Activated CD4-positive, alpha-beta T cell treated with anti-CD3 and anti-CD28 coated beads for 36 hours (primary cell): ENCODE measurements at places on chromosomes 11 and 22.

- no peak for DNase-seq
Observed at GRCh38 chr11:33479231-33479630, 221.4 kb downstream of the C11orf91 start.

GRCh38 chr11:130890039-130890745, 26.1 kb downstream of the SNX19 start:
- no peak for DNase-seq

- DNase-seq = no peak
Observed at GRCh38 chr11:47583844-47584243, 2.6 kb upstream of the FAM180B start.

- no peak for DNase-seq
Observed at GRCh38 chr11:70262951-70263350, 7.5 kb upstream of the PPFIA1 start.

GRCh38 chr22:31497148-31497938, 1.0 kb downstream of the SFI1 start:
- DNase-seq = no peak

DNA sequence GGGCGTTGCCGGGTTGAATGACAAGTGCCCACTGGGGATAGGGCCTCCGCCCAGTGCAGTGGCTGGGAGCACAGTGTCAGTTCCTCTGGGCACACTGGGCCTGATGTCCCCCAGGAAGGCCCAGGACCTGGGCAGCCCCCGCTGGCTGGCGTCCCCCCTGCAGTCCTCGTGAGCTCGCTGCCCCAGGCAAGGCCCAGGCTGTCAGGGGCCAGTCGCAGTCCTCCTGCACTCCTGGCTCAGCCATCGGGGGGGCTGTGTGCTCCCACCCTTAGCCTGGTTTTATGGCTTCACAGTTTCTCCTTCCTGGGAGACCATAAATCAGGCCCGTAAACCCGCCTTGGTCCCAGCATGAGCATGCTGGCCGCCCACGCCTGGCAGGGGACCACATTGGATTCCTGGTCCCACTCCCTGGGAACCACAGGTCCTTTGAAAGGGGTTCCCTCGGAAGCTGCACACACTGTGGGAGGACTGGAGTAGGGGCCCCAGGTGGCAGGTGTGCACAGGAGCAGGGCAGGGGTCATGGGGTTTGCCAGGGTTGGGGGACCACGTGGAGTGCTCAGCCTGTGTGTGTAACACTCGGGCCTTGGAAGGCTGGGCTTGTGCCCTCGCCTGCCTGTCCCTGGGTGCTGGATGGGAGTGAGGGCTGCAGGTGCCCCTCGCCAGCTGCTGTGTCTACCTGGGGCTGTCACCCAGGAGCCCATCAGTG, 113.6 kb downstream of the KCNQ1OT1 start:
- no peak for DNase-seq

DNA sequence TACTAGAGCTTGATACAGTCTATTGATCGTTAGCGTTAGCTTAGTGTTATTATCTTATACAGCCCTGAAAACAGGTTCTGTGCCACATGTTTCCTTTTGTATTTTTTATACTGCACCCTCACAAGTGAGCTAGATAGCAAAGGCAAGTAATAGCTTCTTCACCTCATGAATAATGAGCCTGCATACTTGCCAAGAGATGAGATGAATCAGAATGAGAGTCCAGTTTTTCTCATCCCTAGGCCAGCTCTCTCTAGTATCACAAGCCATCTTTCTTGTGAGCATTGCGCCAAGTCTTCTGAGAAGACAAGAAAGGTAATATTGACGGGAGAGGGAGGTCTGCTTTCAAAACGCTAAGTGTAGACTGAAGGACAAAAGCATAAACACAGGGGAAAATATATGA, 8.7 kb upstream of the CARD18 start:
- no peak for DNase-seq

DNA sequence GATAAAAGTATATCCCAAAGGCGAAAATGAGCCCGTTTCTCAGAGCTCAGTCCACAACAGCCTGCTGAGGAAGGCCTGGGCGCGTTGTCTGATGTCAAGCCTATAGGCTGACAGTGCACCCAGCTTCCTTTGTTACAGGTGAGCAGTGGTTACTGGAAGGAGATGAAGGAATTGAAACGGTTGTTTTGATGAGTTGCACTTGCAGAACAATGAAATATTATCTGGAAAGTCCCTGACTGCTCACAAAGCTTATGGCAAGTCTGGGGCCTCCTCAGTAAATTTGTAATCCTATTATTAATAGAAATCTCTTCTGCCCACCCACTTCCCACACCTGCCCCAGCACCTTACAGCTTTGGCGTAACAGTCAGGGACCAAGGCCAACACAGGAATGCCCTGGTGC, 77.8 kb downstream of the C11orf91 start:
- no peak for DNase-seq

- peak; percentile 25 for DNase-seq
Observed at GRCh38 chr22:45397806-45398205, 15.6 kb downstream of the SMC1B start.

DNA sequence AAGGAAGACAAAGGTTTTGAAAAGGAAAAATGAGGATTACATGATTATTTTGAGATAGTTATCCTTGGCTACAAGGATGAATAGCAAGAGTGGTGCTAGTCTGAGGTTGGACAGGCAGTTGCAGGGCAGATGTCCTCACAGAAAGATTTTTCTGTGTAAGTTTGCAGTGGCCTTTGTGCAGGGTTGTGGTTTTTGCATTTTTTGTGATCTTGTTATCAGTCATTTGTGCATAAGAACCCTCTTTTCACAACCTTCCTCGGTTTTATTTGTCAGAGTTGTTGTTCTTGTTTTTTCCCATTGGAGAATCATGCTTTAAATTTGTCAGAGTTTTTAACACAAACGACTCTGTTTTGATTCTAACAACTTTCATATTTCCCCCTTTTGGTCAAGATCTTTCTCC, 1.4 kb downstream of the CCDC134 start:
- DNase-seq = no peak

DNA sequence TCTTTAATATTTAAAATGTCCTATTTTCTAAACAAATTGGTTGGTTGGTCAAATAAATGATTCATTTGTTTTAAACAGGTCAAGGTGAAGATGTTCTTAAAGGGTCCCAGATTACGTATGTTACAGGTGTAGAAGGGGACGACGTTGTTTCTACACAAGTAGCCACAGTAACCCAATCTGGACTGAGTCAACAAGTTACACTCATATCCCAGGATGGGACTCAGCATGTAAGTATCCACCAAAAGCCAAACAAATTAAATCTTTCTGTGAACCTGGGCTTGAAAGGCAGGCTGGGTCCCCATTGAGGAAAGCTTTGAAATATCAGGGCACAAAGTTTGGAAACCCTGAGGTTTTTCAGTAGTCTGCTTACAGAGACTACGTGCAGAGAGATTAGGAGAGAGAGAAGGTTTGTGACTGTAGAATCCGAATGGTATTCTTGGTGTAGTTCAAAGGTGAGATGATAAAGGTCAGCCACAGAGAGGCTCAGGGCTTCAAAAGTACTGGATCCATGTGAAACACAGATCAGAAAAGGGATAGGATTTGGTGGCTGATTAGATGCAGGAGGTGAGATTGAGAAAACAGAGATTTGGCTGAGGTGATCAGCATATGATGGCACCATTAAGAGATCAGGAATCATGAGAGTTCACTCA, 51.7 kb downstream of the ZNF143 start:
- DNase-seq = no peak

- peak; percentile 67 for DNase-seq
Observed at GRCh38 chr11:17277024-17277584, 565 bp downstream of the NUCB2 start.
